ENCODE measurements at places on chromosomes 6 and 20.

GRCh38 chr6:42777126-42777822 lies 4.6 kb upstream of the BICRAL start:
- H3K27ac ChIP-seq, result peak overlapping the region; percentile 10
- no peaks in the 10 kb centered on the region for H3K27me3 ChIP-seq
- no peak for DNase-seq

DNA sequence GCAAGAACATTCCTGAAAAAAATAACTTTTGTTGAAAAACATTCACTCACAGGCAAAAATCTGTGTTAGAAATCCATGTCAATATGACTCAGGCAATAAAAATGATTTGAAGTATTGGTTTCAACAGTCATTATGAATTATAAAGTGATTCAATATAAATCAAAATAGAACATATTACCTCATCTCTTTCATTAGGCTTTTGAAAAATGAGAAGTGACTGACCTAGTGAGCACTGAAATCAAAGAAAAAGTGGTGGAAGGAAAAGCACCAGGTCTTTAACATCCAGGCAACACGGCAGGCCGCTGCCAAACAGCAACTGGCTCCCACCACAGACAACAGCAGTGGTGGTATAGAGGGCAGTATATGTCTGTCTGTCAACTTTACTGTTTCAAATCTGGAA lies 68.9 kb downstream of the MAN1A1 start:
- H3K4me3 ChIP-seq, result no peak overlapping the region
- no peak overlapping the region for H3K27ac ChIP-seq
- no peaks in the 10 kb centered on the region for H3K27me3 ChIP-seq

GRCh38 chr20:23244916-23245552 lies 105.6 kb upstream of the NXT1 start:
- H3K4me3 ChIP-seq, result no peak overlapping the region
- H3K4me1 ChIP-seq, result no peaks in the 10 kb centered on the region

GRCh38 chr6:68993911-68994310 lies 358.8 kb downstream of the ADGRB3 start:
- no peaks in the 10 kb centered on the region for H3K36me3 ChIP-seq
- DNase-seq, result no peak
- no peak overlapping the region for H3K4me3 ChIP-seq
- H3K27ac ChIP-seq, result no peak overlapping the region

GRCh38 chr6:153856929-153857376 lies 182.1 kb upstream of the OPRM1 start:
- no peaks in the 10 kb centered on the region for H3K36me3 ChIP-seq
- no peak overlapping the region for H3K27ac ChIP-seq
- H3K27me3 ChIP-seq, result no peaks in the 10 kb centered on the region
- no peak overlapping the region for H3K4me3 ChIP-seq
- no peaks in the 10 kb centered on the region for H3K4me1 ChIP-seq
- DNase-seq, result no peak

- no peak for DNase-seq
- H3K36me3 ChIP-seq, result no peaks in the 10 kb centered on the region
- H3K27ac ChIP-seq, result no peak overlapping the region
- H3K4me1 ChIP-seq, result no peaks in the 10 kb centered on the region
- H3K4me3 ChIP-seq, result no peak overlapping the region
These were observed 19.4 kb downstream of the CDS2 start for GRCh38 chr20:5146099-5146668.

GRCh38 chr6:43399932-43400487 lies 27.3 kb upstream of the ABCC10 start:
- H3K27ac ChIP-seq, result no peak overlapping the region
- no peaks in the 10 kb centered on the region for H3K36me3 ChIP-seq
- no peaks in the 10 kb centered on the region for H3K4me1 ChIP-seq

- no peaks in the 10 kb centered on the region for H3K36me3 ChIP-seq
- no peak overlapping the region for H3K4me3 ChIP-seq
- no peaks in the 10 kb centered on the region for H3K27me3 ChIP-seq
- no peaks in the 10 kb centered on the region for H3K4me1 ChIP-seq
These were observed 370.4 kb upstream of the HSF2 start for GRCh38 chr6:122028933-122029522.

- H3K27me3 ChIP-seq, result no peaks in the 10 kb centered on the region
- H3K27ac ChIP-seq, result no peak overlapping the region
- H3K36me3 ChIP-seq, result no peaks in the 10 kb centered on the region
- no peak overlapping the region for H3K4me3 ChIP-seq
These were observed 73.4 kb upstream of the NRSN1 start for GRCh38 chr6:24052590-24052961.

DNA sequence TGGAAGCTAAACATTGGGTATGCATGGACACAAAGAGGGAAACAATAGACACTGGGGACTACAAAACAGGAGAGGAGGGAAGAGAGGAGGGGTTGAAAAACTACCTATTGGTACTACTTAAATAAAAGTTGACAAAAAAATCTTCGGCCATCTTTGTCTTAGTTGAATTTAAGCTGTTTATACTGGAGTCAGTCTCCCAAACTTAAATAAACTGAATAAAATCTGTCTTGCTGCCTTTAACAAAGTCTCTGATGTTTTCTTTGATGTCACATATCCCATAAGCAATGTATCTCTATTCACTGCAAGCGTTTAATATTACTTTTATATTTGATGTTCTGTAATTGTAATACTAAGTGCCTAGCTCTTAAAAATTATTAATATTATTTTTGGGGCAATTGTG lies 409.2 kb upstream of the EPHA7 start:
- no peaks in the 10 kb centered on the region for H3K4me1 ChIP-seq
- no peaks in the 10 kb centered on the region for H3K27me3 ChIP-seq
- no peak overlapping the region for H3K27ac ChIP-seq
- no peak for DNase-seq

DNA sequence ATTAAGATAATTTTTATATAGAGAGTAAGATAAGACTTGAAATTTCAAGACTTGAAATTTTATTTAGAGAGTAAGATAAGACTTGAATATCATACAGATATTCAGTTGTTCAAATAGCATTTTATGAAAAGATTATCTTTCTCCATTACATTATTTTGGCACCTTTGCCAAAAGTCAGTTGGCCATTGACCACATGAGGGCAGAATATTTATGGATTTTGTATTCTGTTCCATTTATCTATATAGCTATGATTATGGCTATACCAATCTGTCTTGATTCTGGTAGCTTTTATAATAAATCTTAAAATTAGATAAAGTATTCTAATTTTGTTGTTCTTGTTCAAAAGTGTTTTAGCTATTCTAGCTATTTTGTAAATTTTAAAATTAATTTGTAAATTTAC lies 537.9 kb upstream of the GJE1 start:
- H3K4me1 ChIP-seq, result no peaks in the 10 kb centered on the region
- H3K27me3 ChIP-seq, result no peaks in the 10 kb centered on the region
- no peaks in the 10 kb centered on the region for H3K36me3 ChIP-seq
- H3K27ac ChIP-seq, result no peak overlapping the region
- no peak overlapping the region for H3K4me3 ChIP-seq

- H3K27ac ChIP-seq, result no peak overlapping the region
- H3K36me3 ChIP-seq, result no peaks in the 10 kb centered on the region
- DNase-seq, result no peak
- H3K4me1 ChIP-seq, result no peaks in the 10 kb centered on the region
- H3K27me3 ChIP-seq, result no peaks in the 10 kb centered on the region
These were observed 14.3 kb downstream of the HRH3 start for GRCh38 chr20:62205618-62206387.

GRCh38 chr20:43665466-43666176 lies 1.3 kb upstream of the MYBL2 start:
- H3K27ac ChIP-seq, result no peak overlapping the region
- peaks cover 21% of the 10 kb centered on the region for H3K4me1 ChIP-seq
- no peak for DNase-seq
- H3K4me3 ChIP-seq, result no peak overlapping the region
- no peaks in the 10 kb centered on the region for H3K27me3 ChIP-seq

DNA sequence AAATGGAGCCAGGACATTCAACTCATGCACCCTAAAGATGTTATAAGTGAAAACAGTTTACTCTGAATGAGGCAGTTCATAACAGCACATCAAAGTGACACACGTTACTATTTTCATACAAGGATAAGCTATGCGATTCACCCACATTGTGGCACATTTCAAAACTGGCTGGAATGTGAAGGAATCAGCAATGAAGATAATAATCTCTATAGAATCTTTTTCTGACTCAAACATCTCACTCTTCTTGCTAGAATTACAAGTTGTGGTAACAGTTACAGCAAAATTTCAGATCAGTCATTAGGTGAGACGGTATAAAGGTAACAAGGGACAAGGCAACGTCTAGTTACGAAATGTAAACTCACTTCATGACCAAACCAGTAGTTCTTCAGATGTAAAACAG lies 17.5 kb downstream of the TMEM244 start:
- H3K36me3 ChIP-seq, result no peaks in the 10 kb centered on the region
- no peak overlapping the region for H3K27ac ChIP-seq
- no peaks in the 10 kb centered on the region for H3K27me3 ChIP-seq
- H3K4me3 ChIP-seq, result no peak overlapping the region

GRCh38 chr6:14443629-14444268 lies 326.2 kb downstream of the CD83 start:
- H3K4me1 ChIP-seq, result no peaks in the 10 kb centered on the region
- H3K27ac ChIP-seq, result no peak overlapping the region
- H3K4me3 ChIP-seq, result no peak overlapping the region
- no peaks in the 10 kb centered on the region for H3K27me3 ChIP-seq

GRCh38 chr20:33993576-33994221 lies at the start of gene RALY:
RALY (plus strand) TSS chr20:33993911; CDS start chr20:34072075, 78,164 bp downstream.
- H3K4me3 ChIP-seq, result peak within 1 kb of the TSS; percentile 99
- H3K36me3 ChIP-seq, result peaks cover 5% of the 10 kb centered on the region
- H3K27me3 ChIP-seq, result no peaks in the 10 kb centered on the region
- H3K4me1 ChIP-seq, result peaks cover 18% of the 10 kb centered on the region

DNA sequence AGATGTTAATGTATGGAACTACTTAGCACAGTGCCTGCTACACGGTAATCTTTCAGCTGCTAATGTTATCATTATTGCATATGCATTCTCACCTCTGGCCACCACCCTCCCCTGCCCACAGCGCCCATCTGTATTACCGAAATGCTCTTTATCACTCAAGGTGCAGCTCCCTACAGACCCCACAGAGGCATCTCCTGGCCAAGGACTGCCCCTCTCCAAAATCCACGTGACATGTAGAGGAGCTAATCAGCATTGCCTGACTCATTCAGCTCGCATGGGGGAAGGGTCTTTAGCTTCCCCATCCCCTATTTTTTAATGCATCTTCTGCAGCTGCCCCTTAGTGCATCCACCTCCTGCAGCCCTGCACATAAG lies 41.8 kb downstream of the SLC22A23 start:
- H3K4me1 ChIP-seq, result no peaks in the 10 kb centered on the region
- no peaks in the 10 kb centered on the region for H3K36me3 ChIP-seq
- no peak overlapping the region for H3K27ac ChIP-seq
- no peak for DNase-seq

GRCh38 chr6:170089963-170090362 lies 200.9 kb downstream of the DLL1 start:
- no peaks in the 10 kb centered on the region for H3K4me1 ChIP-seq
- no peak overlapping the region for H3K4me3 ChIP-seq
- no peaks in the 10 kb centered on the region for H3K36me3 ChIP-seq

GRCh38 chr6:25042036-25042521 lies 106.3 kb upstream of the RIPOR2 start:
- H3K4me1 ChIP-seq, result no peaks in the 10 kb centered on the region
- no peak for DNase-seq
- no peaks in the 10 kb centered on the region for H3K36me3 ChIP-seq
- no peak overlapping the region for H3K4me3 ChIP-seq
- H3K27ac ChIP-seq, result no peak overlapping the region

DNA sequence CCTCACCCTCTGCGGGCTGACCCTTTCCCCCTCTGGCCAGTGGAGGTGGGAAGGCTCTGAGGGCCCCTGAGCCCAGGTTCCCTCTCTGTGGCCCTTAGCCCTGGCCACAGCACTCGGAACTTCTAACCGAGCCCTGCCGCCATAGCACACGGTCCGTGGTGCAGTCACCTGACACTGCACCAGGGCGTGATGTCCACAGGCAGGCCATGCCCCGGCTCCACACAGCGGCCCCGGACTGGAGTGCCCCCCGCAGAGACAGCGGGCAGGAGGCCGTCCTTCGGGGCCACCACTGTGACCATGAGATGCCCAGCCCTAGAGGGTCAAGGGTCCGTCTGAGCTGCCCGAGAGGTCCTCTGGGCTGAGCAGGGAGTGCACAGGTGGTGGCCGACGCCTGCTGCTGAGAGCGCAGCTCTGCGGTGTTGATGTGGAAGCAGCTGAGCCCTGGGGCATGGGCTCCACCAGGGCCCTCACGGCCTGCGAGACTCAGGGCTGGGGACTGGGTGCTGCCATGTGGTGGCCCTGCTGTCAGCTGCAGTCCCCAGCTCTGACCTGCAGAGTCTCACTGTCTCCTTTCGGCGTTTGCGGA lies 11.2 kb upstream of the BHLHE23 start:
- H3K27me3 ChIP-seq, result no peaks in the 10 kb centered on the region
- no peaks in the 10 kb centered on the region for H3K4me1 ChIP-seq
- H3K4me3 ChIP-seq, result no peak overlapping the region
- H3K27ac ChIP-seq, result no peak overlapping the region

- no peaks in the 10 kb centered on the region for H3K27me3 ChIP-seq
- H3K36me3 ChIP-seq, result no peaks in the 10 kb centered on the region
- H3K27ac ChIP-seq, result no peak overlapping the region
- DNase-seq, result no peak
- H3K4me1 ChIP-seq, result no peaks in the 10 kb centered on the region
- H3K4me3 ChIP-seq, result no peak overlapping the region
These were observed 26.8 kb downstream of the MYH7B start for GRCh38 chr20:34982270-34983088.

- H3K36me3 ChIP-seq, result no peaks in the 10 kb centered on the region
- no peaks in the 10 kb centered on the region for H3K27me3 ChIP-seq
These were observed 7.1 kb downstream of the NHLRC1 start for GRCh38 chr6:18115356-18115755.

DNA sequence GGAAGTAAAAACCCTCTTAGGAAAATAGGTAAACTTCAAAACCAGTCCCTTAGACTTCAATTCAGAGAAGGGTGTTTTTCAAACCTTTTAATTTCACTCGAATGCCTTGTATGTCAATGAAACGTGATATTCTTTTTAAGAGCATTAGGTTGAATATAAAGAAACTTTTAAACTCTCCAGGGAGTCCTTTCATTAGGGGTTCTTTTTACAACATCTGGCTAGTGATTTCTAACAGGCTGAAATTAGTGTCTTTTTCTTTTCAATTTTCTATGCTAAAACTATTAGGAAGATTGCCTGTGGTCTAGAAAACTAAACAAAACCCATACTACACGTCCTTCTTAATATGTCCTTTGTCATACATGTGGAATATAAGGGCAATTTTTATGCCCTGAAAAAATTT lies 569.7 kb upstream of the CITED2 start:
- no peak overlapping the region for H3K4me3 ChIP-seq
- H3K36me3 ChIP-seq, result no peaks in the 10 kb centered on the region
- H3K27ac ChIP-seq, result no peak overlapping the region

- H3K27me3 ChIP-seq, result no peaks in the 10 kb centered on the region
- DNase-seq, result no peak
- H3K4me1 ChIP-seq, result no peaks in the 10 kb centered on the region
- H3K27ac ChIP-seq, result no peak overlapping the region
- no peaks in the 10 kb centered on the region for H3K36me3 ChIP-seq
These were observed 31.7 kb upstream of the MYB start for GRCh38 chr6:135149376-135149775.

DNA sequence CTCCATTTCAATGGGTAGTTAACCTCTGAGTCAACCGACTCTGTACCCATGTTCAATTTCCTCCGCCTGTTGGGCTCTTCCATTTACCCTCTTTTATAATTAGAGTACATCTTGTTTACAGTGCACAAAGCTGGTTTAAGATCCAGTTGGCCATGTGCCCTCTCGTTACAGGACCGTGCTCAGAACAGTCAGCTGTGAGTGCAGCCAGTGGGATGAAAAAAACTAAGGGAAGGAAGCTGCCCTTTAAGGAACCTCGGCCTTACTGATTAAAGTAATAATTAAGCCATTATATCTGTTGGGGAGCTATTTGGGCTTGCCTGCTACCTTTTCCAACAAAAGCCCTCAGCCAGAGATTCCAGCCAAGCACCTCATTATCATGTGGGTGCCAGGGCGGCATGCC lies 68.8 kb downstream of the TMEM170B start:
- H3K4me3 ChIP-seq, result no peak overlapping the region
- no peak for DNase-seq
- H3K27me3 ChIP-seq, result no peaks in the 10 kb centered on the region
- 0 out of 2 replicates have a peak, but pooled peaks cover 6% of the 10 kb centered on the region for H3K4me1 ChIP-seq
- no peak overlapping the region for H3K27ac ChIP-seq

Measured in Panc1 (cell line).